Activated T-helper 1 cell treated with anti-CD3 and anti-CD28 coated beads, Interleukin-2, amount 50 U/mL, for 16 hours (primary cell): ENCODE measurements at places on chromosomes 1 and 21.

- no peak for DNase-seq
Measured at GRCh38 chr1:244836584-244836983, 1.1 kb downstream of the COX20 start.

DNA sequence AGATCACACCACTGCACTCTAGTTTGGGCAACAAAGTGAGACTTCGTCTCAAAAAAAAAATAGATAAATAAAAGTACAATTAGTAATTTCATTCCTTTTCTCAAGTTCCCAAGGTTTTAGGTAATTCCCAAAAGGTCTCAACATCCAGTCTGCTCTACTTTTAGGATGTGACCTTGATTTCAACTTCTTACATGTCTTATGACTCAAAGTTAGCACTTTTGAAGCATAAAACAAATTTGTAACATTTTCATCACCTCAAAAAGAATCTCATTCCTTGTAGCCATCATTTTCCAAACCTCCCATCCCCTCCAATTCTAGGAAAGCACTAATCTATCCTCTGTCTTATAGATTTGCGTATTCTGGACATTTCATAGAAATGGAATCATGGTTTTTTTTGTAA, 32.2 kb downstream of the SNX27 start:
- no peak for DNase-seq

DNA sequence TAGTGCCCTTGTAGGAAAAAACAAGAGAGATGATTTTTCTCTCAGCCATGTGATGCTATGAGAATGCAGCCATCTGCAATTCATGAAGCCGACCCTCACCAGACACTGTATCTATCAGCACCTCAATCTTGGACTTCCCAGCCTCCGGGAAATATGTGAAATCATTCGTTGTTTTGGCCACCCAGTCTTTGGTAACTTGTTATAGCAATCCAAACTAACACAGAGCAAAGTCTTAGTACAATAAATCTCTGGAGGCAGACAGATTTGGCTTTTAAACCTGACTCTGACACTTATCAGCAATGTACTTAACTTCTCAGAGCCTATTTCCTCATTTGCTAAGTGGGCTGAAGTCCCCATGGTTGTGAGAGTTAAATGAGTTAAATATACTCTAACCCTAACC, 5.1 kb upstream of the MED18 start:
- DNase-seq, result no peak

GRCh38 chr1:89870998-89871397, 50.2 kb downstream of the LRRC8D start:
- no peak for DNase-seq

- no peak for DNase-seq
Measured at GRCh38 chr21:15306271-15306670, 241.5 kb upstream of the NRIP1 start.

- no peak for DNase-seq
Measured at GRCh38 chr1:26728645-26729044, 32.8 kb downstream of the ARID1A start.

DNA sequence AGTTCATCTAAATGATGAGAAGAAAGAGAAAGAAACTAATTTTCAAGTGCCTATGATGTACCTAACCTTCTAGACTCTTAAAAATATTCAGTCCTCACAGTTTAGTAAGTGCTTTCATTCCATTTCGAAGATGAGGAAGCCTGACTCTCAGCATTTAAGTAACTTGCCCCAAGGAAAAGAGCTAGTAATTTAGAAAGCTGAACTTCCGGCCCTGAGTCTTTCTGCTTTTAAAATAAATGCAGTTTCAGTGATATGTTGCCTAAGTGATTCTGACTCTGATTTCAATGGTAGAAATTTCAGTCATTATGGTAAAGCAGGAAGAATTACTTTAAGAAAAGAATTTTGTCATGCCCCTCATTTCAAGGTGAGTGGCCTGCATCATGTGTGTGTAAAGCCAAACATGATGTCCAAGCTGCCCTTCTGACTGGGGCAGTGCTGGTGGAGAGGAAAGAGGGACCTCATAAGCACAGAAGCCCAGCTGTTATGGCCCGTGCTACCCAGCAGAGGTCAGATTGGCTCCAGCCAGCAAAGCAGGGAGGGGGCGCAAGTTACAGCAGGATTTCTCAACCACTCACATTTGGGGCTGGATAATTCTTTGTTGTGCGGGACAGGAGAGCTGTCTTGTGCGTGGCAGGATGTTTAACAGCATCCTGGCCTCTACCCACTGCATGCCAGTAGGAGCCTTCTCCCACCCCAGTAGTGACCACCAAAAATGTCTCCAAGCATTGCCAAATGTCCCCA, 10.7 kb downstream of the ATP1A4 start:
- no peak for DNase-seq

DNA sequence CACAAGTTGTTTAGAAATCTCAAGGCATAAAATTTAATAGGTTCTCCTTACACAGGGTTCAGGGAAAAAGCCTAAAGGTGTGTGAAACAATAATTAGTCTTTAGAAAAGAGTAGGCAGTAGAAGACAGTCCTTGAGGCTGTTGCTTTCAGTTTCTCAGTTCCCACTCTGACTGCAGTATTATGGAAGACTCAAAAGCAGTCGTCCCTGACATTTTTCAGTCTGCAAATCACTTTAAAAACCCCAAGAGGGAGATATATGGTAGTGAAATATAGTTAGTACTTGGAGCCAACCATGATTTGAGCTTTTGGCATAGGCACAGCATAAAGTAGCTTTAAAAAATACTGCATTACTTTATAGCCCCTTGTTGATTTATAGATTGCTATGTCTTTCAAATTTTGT, 299.7 kb downstream of the OLFM3 start:
- DNase-seq, result no peak

- DNase-seq, result no peak
Measured at GRCh38 chr1:99264201-99265021, at the start of gene PLPPR4. Gene PLPPR4 (plus strand): TSS chr1:99264492. CDS start chr1:99264594, 102 bp downstream.

GRCh38 chr1:217027403-217028080, 304.3 kb upstream of the ESRRG start:
- no peak for DNase-seq

GRCh38 chr1:33347650-33347992, 26.7 kb upstream of the A3GALT2 start:
- no peak for DNase-seq

GRCh38 chr1:94218332-94218731, 19.1 kb downstream of the ARHGAP29 start:
- DNase-seq, result no peak

- no peak for DNase-seq
Measured at GRCh38 chr1:155962599-155963211, 15.6 kb downstream of the ARHGEF2 start.
